ENCODE measurements at places on chromosomes 2 and 18. TPM values are rescaled to one million over a fixed set of nuclear protein-coding genes. Genes with fewer than 3 reads are reported as not detected.

MEIS1 gene
- 26.4 TPM for total RNA-seq

EPB41L3 gene
- 0.43 TPM for total RNA-seq

CSRNP3 gene
- 0.48 TPM for total RNA-seq

GGCX gene
- total RNA-seq = 35.4 TPM

MAP3K19 gene
- total RNA-seq = not detected

PSD4 gene
- total RNA-seq = 42.0 TPM

C2orf80 gene
- total RNA-seq = not detected

PIEZO2 gene
- total RNA-seq = 0.48 TPM

TMEM169 gene
- total RNA-seq = 0.72 TPM

DES gene
- not detected for total RNA-seq

ADCYAP1 gene
- not detected for total RNA-seq

AP1S3 gene
- total RNA-seq = 51.8 TPM
